ENCODE measurements at places on chromosomes 16 and 17.

DNA sequence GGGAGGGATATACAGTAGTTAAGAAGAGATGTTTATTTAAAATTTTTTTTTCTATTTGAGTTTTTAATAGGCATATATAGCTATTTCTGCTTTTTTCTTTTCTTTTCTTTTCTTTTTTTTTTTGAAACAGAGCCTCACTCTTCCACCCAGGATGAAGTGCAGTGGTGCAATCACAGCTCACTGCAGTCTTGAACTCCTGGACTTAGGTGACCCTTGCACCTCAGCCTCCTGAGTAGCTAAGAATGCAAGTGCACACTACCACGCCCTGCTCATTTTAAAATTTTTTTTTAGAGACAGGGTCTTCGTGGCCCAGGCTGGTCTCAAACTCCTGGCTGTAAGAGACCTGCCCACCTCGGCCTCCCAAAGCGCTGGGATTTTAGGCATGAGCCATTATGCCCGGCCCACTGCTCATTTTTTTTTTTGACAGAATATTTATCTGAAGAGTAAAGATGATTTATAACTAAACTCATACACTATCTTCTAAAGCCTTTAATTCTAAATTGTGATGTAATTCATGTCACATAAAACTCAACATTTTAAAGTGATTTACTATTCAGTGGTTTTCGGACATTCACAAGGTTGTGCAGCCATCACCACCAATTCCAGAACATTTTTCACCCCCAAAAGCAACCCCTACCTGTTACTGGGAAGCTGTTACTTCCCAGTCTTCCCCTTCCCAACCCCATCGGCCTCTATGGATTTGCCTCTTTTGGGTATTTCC, 106.0 kb downstream of the VPS53 start:
- DNase-seq, result no peak

DNA sequence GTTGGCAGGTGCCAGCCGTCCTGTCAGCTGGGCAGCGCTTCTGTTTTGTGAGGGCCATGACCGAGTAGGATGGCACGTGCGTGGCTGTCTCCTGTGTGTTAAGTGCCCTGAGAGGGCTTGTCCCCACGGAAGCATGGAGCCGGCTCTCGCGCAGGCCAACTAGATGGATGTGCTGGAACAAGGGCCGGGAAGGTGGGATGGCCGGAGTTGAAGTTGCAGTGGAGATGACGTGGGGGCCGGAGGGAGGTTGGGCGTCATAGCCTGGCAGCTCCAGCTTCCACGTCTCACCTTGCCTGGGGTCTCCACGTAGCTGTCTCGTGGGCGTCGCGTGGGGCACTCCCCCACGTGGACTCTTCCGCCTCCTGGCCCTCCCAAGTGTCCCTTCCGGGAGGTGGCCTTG, 27.7 kb downstream of the TBCD start:
- DNase-seq, result no peak

DNA sequence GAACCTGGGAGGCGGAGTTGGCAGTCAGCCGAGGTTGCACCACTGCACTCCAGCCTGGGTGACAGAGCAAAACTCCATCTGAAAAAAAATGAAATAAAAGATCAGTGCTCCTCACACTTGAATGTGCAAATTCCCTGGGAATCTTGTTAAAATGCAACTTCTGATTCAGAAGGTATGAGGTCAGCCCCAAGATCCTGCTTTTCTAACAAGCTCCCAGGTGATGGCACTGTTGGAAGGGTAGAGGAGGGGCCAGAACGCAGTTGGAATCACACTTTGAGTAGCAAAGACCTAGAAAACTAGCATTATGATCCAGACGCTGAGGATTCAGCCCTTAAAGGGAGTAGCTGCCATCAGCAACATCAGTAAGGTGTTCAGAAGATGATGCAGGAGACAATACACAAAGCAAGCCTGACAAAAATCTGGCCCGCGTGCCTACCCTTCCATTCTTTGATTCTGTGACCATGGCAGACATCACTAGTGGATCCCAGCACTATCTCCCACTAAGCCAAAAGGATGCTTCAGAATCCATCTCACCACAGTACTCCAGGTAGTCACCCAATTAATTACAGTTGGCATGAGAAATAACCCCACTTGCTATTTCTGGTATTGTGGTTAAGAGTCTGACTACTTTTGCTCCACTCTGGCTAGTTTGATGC, 33.1 kb upstream of the MEIOC start:
- no peak for DNase-seq

GRCh38 chr16:14013571-14014283, 57.4 kb upstream of the MRTFB start:
- peak; percentile 38 for DNase-seq

DNA sequence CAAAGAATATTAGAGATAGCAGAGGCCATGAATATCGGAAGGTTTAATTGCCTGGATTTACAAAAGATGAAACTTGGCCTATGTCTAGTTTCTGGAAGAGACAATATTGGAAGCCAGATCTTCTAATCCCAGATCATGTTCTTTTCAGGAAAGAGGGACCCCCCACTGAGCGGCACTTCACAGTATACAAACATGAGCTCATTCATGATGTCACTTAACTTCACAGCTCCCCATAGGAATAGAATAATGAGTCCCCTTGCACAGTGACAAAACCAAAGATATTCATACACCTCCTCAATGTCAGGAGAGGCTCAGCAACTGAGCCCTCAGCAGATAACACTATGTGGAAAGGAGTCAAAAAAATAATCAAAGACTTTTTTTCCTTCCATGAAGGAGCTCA, 147.5 kb downstream of the CDH11 start:
- no peak for DNase-seq

- no peak for DNase-seq
Observed at GRCh38 chr17:55584861-55585260, 73.6 kb upstream of the SMIM36 start.

GRCh38 chr16:89436366-89436765, 54.0 kb downstream of the ANKRD11 start:
- no peak for DNase-seq

DNA sequence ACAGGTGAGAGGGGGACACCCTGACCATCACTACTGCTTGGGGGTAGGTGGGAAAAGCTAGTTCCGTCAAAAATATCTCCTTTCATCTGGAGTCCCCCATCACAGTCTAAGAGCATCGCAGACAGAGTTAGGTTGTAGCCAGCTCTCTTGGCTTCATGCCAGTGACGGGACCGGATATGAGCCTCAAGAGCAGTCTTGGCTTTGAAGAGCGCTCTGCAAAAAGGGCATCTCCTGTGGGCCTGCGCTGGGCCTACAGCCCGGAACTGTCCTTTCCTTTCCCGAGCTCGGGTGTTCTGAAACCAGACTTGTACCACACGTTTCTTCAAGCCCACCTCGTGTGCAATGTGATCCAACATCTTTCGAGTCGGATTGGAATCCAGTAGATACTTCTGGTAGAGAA, 253.6 kb downstream of the ZFHX3 start:
- no peak for DNase-seq

- no peak for DNase-seq
Observed at GRCh38 chr17:69913216-69913615, 161.8 kb upstream of the KCNJ16 start.

GRCh38 chr17:49241040-49241439, 10.5 kb upstream of the PHOSPHO1 start:
- no peak for DNase-seq

DNA sequence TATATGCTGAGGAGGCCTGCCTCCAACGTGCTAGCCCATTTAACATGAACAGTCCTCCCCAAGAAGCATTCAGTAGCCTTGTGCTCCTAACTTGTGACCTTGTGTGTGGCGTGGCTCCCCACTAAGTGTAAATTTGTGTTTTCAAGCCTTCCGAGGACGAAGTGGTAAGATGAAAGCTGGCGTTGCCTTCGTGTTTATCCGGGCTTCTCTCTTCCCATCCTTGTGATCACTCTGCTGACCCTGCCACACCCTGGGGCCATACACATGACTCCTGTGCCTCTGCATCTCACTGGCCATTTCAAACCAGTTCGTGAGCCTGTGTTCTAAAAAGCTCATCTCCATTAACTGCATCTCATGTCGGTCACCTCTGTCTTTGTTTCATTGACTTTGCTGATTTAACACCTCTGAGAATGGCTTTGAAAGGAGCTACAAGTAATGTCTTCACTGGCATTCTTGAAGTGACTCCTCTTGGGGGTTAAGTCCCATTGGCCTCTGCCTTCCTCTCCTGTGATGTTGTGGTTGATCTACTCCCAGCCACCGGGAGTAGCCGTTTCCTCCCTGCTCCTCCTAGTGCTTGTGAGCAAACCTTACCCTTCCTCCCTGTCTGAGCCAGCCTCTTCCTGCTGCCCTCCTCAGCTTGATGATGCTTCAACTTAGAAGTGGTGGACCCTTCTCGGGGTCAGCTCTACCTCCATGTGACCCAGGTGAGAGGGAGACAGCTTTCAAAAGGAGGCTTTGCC, 27.4 kb upstream of the NAGLU start:
- DNase-seq, result no peak

GRCh38 chr17:49035470-49036269, 38.5 kb downstream of the IGF2BP1 start:
- peak; percentile 83 for DNase-seq

DNA sequence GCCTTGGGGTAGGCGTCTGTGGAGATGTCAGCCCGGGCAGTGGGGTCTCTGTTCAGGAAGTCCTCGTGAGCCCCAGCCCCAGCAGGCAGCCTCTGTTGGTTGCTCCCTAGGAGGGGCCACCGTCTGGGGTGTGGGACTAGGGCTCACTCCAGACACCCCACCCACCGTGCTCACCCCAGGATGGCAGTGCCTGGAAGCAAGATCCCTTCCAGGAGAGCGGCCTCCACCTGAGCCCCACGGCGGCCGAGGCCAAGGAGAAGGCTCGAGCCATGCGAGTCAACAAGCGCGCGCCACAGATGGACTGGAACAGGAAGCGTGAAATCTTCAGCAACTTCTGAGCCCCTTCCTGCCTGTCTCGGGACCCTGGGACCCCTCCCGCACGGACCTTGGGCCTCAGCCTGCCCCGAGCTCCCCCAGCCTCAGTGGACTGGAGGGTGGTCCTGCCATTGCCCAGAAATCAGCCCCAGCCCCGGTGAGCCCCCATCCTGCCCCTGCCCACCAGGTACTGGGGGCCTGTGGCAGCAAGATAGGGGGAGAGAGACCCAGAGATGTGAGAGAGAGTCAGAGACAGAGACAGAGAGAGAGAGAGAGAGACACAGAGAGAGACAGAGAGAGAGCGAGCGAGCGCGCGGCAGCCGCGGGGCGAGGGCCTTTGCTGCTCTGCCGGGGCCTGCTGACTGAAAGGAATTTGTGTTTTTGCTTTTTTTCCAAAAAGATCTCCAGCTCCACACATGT, 9.8 kb downstream of the NTHL1 start:
- DNase-seq, result no peak

DNA sequence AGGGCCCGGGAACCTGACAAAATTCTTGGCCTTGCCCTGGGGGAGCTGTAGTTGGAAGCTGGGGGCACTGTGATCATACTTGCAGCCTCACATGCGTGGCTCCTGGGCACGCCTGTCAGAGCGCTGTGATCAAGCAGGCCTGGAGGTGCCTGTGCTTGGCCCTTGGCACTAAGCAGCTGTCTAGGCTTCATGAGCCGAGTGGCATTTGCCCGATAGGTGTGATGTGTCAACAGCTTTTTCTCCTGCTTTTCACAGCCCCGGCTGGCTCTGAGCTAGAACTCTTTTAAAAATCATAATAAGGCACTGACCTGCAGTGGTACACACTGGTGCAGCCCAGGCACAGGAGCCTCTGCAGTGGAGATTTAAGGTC, 113.8 kb downstream of the SOCS1 start:
- DNase-seq, result no peak

GRCh38 chr17:71115669-71115972, 946.3 kb downstream of the KCNJ2 start:
- no peak for DNase-seq

DNA sequence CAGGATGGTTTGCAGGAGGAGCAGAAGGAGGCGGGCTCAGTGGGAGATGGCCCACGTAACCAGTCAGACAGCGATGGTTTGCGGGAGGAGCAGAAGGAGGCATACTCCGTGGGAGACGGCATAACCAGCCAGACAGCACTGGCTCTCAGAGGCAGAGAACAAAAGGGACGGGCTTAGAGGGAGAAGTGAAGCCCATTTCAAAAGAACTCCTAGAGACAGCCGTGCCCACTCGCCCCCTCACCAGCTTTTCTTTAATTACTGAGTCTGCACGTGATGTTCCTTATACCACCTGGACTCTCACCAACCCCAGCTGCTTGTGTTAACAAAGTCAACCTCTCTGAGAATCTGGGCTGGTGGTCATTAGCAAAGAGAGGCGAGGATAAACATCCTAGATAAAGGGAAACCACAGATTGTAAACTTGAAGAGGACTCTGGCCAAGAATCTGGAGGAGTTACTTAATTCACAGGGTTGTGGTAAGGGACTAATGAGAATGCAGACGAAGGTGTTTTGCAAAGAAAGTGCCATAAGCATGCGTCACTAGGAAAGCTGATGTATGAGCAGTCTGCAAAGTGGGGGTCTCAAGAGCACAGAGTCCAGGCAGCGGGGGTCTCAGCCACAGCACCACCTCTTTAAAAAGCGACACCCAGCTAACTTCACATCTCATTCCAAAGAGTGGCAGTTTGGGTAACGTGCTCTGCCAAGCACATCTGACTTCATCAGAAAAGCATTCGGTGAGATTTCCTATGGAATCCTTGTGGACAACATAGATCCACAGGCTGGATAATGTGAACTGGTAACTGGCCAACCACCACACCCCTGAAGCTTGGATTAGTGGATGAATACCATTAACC, 51.7 kb downstream of the NXN start:
- DNase-seq, result no peak

DNA sequence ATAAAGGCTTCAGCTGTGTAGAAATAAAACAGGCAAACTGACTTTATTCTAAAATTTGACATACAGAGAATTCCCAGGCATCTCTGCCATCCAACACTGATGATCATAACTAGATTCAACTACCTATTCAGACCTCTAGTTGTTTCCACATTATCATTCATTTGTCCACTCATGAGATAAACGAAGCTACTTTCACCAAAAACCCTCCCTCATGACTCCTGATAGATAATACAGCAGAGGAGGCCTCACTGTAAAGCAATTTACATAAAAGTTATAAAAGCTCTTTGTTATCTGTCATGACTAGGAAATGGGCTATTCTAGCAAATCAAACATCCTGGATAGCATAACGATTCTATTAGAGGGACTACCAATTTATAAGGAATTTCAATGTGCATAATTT, 19.6 kb upstream of the RFFL start:
- no peak for DNase-seq

- DNase-seq, result no peak
Observed at GRCh38 chr17:924711-925475, 54.7 kb downstream of the NXN start.

- DNase-seq, result no peak
Observed at GRCh38 chr16:12420661-12421209, 383.0 kb downstream of the CPPED1 start.

DNA sequence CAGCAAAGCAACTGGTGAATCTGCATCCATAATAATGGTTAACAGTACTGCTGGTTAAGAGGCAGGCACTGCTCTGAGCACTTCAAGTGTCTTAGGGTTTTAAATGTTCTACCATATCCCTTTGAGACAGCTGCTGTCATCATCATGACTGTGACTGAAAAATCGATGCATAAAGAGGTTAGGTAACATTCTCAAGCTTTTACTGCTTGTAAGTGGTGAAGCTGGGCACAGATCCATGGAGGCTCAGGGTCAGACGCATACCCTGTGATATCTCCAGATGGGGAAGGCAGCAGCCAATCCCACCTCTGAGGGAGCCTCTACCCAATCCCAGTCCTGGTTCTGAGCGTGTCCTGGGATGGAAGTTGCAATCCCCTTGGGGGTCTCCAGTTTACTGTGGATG, 57.6 kb upstream of the SOX9 start:
- no peak for DNase-seq

GRCh38 chr17:5804251-5804650, 219.9 kb upstream of the NLRP1 start:
- DNase-seq, result no peak

Data from iPS-NIHi11 (cell line).